Activated CD4-positive, alpha-beta T cell treated with anti-CD3 and anti-CD28 coated beads, Interleukin-2, amount 10 ng/mL, durations not matched to agents 7 days and 5 days (primary cell): ENCODE measurements at places on chromosomes 5 and 9.

DNA sequence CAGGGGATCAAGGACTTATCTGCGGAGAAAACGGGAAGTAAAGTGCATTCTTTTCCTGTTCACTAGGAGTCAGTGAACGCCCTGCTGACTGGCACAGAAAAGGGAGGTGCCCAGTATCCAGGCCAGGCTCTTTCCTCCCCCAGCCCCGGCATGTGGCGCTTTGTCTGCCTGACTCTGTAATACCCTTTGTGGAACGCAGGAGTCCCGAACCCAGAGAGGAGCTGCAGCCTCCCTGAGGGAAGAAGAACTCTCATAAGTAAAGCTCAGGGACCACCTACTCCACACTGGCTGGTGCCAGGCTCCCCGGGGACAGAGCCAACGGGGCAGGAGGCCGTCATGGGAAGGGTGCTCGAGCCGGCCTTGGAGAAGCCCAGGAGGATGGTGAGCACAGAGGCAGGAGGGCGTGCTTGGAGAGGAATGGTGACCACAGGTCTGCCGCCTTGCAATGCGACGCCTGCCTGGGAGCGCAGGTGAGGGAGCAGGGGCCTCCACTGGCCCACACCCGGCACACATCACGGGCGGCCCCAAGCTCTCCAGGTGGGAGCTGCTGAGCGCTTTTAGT lies 31.5 kb downstream of the VAV2 start:
- no peak for DNase-seq

DNA sequence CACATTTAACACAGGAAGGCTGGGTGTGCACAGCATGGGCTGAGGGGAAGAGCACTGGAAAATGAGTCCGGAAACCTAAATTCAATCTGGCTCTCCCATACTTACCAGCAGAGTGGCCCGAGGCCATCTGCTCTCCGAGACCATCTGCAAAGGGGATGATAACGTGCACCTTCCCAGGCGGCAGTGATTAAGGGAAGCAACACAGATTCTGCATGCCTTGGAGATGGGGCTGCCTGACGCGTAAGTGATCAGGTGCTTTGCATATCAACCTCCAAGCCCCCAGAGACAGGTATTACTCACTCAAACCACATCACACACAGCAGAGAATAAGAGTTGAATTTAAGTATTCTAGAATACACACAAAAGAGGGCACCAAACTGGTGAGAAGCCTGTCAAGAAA lies 9.1 kb downstream of the EPB41L4B start:
- DNase-seq: no peak

DNA sequence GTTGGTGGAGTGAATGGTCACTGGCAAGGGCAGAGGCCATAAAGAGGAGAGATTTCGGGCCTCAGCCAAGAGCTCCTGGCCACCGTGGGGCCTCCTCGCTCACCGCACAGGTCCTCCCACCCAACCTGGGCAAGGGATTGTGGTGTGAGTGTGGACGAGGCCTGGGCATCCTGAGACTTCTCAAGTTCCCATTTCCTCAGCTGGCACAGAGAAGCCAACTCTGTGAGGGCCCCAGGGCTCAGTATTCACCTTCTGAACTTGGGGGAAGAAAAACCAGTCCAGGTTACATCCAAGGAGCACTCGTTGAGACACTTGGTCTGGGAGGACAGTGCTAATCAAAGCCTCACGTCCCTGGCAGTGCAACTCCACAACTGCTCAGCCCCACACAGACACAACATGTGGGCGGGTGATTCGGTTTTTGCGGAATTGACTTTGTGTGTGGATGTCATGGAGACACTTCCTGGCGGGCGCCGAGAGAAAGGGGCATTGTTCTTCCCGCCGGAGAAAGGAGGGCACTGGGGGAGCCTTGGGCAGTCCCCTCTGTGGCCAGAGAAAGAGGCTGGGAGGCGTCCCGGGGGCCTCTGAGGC lies 28.5 kb upstream of the NKD2 start:
- DNase-seq: no peak

DNA sequence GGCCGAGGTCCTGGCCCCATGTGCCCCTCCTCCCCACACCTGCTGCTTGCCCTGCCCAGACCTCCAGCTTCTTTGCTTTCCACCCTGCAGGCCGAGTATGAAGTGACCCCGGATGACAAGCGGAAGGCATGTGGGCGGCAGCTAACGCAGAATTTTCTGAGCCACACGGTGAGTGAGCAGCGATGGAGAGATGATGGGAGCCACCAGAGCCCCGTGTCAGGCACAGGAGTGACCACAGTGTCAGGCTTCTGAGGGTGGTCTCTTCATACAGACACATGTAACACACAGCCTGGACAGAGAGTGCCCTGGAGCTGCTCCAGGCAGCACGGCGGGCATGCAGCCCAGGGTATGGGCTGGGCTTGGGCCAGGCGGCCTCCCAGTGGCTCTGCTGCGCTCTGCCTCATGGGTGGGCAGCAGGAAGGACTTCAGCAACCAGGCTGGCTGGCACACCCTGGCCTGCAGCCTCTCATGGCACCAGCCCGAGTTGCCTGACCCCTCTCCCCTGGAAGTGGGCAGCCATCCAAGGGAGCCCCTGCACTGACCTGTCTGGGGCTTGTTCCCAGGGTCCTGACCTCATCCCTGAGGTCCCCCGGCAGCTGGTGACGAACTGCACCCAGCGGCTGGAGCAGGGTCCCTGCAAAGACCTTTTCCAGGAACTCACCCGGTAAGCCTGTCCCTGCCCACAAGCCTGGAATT lies 5.8 kb downstream of the GRK6 start:
- DNase-seq: no peak

GRCh38 chr5:112025757-112026156 lies 268.8 kb upstream of the NREP start:
- no peak for DNase-seq

GRCh38 chr5:41120600-41120999 lies 49.5 kb upstream of the MROH2B start:
- no peak for DNase-seq

DNA sequence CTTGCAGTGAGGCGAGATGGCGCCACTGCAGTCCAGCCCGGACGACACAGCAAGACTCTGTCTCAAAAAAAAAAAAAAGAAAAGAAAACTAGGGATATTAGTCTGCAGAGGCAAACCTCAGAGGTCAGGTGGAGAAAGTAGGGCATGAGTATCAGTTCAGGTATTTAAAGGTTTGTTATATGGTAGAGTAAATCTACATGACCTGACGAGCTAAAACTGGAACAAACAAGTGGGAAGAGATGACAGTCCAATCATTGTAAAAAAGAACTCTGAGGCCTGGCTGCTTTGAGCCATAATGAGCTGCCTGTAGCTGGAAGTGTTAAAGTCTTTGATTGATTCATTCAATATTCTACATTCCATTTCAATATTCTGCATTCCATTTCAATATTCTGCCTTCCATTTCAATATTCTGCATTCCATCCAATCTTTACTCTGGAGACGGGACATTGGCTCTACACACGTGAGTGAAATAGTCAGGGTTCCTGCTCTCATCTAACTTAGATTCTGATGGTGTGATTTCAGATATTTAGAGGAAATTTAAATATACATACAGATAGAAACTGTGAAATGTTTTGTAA lies 28.9 kb upstream of the GRAMD2B start:
- DNase-seq: no peak

DNA sequence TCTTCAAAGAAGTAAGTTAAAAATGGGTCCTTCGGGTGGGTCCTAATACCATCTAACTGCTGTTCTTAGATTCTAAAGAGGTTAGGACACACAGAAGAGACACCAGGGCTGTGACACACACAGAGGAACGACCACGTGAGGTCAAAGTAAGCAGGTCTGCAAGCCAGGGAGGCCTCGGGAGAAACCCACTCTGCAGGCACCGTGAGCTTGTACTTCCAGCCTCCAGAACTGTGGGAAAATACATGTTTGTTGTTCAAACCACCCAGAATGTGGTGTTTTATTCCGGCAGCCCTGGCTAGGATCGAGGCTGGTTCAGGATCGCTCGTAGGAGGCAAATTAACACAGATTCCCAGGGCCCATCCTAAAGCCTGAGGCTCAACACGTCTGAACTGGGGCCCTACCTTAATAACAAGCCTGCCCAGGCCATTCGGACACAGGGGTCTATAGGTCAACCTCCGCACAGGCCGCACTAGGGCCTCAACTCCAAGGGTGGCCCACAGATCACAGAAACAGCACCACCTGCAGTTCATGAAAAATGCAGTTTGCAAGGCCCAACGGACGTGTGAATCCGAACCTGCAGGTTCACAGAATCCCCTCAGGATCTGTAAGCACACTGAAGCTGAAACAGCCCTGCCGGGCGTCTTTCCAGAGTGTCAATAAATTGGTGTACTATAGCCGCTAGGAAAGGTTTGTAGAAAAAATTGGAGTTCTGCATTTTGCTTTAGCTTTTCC lies 7.1 kb downstream of the MED10 start:
- no peak for DNase-seq

- no peak for DNase-seq
Observed at GRCh38 chr9:115212832-115213231, 94.9 kb upstream of the TNC start.

DNA sequence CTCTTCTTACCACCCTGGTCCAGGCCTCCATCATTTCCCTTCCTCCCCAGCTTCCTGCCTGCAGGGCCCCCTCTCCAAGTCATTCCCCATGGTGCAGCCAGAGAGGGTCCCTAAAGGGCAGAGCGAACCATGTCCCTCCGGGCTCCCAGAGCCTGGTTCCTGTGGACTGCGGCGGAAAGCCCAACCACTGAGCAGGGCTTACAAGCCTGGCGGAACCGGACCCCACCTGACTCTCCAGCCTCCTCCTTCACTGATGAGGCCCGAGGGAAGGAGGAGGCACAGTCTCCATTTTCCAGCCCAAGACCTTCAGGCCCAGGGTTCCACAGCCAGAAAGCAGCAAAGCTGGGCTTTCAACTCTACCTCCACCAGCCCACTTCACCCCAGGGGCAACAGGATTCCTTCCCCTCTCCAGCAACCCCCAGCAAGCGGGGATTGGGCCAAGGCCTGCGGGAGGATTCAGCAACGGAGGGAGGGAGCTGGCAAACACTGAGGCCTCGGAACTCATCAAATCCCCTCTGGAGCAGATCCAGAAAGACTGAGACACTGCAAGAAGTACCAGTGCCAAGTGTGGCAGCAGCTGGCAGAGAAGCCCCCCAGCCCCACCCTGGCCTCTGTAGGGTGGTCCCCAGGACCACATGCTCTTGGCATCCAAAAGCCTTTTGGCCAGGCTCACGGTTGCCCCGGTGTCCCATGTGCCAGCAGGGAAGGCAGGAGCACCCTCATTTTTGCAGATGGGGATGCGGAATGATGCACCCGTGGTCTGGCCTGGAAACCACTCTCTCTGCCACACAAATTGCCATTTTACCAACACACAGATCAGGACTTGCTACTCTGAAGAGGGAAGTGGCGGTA lies 3.1 kb downstream of the FAM163B start:
- DNase-seq: no peak

GRCh38 chr5:10584714-10585517 lies 21.0 kb downstream of the ANKRD33B start:
- no peak for DNase-seq

GRCh38 chr9:136851941-136852663 lies at the start of gene MAMDC4:
TSS of gene MAMDC4 (plus strand) at chr9:136852346. CDS start at chr9:136852417, 71 bp downstream.
- no peak for DNase-seq

- no peak for DNase-seq
Observed at GRCh38 chr9:109600142-109600541, 102.0 kb upstream of the PTPN3 start.

- peak; percentile 25 for DNase-seq
Observed at GRCh38 chr9:127523312-127523851, 72.1 kb downstream of the LRSAM1 start.

- DNase-seq: peak; percentile 64
Observed at GRCh38 chr9:126690431-126691051, 76.8 kb downstream of the LMX1B start.

DNA sequence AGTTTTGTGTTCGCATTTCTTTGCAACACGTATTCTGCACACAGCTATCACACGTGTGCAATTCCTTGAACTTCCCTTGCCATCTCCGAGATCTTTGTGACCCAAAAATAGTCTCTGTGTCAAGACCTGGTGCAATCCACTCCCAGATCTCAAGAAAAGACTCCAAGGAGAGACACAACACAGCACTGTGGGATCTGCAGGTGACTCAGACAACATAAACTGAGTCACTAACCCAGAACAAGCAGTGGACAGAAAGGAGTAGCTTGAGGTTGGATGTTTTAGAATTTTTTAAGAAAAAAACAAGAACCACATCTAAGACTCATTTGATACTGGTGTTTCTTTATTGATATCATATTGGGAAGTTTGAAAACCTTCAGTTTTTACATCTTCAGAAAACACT lies 396.9 kb downstream of the AGTPBP1 start:
- DNase-seq: no peak

- DNase-seq: no peak
Observed at GRCh38 chr9:74358959-74359358, 138.2 kb upstream of the RORB start.

DNA sequence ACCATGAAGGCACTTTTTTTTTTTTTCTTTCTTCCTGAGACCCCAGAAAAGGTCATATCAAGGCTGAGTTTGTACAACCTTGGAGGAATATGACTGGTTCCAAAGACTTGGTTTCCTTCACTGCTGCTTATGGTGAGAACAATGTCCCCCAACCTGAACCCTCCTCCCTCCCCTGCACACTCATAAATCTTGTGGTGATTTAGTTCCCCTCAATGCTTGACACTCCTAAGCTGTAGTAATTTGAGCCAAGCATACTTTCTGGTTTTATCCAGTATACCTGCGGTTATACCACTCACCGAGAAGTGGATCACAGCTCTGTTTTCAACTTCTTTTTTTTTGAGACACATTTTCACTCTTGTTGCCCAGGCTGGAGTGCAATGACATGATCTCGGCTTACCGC lies 149.9 kb upstream of the KLF4 start:
- no peak for DNase-seq

GRCh38 chr5:38680094-38680825 lies 123.8 kb upstream of the LIFR start:
- no peak for DNase-seq

DNA sequence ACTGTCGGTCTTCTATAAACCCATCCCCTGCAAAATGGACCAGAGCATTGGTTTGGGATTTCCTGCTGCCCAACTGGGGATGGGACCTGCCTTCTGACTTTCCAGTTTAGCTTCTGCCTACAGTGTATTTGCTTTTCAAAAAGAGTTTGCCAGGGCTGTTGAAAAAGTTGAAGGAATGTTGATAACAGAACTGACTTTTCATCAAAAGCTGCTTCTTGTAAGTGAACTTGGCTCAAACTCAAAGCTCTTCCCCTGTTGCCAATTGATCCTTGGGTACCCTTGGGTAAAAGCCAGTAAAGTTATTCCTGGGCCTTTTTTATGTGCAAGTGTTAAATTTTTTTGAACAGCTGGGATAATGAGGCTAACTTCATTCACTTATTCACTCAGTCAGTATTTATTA lies 142.9 kb upstream of the SLC30A5 start:
- no peak for DNase-seq

DNA sequence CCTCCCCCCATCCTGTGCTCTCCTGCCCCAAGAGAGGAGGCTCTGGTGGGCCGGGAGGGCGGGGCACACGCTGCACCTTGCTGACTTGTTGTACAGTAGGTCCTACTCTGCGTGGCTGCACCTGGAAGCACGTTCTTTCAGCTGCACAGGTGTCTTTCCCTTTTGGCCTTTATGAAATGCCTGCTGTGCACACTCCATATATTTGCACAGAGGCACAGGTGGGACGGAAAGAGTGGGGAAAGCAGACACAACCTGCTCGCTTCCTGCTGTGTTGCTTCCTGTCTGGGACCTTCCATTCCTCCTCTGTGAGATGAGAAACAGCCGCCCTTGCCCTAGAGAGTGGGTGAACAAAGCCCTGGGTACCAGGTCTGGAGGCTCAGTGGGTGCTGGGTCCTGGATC lies 4.8 kb downstream of the USP20 start:
- no peak for DNase-seq
